Right lung (tissue), 10 donors: ENCODE measurements at places on chromosomes 7 and 10. TPM values are rescaled to one million over a fixed set of nuclear protein-coding genes. Genes with fewer than 3 reads are reported as not detected.

DNA sequence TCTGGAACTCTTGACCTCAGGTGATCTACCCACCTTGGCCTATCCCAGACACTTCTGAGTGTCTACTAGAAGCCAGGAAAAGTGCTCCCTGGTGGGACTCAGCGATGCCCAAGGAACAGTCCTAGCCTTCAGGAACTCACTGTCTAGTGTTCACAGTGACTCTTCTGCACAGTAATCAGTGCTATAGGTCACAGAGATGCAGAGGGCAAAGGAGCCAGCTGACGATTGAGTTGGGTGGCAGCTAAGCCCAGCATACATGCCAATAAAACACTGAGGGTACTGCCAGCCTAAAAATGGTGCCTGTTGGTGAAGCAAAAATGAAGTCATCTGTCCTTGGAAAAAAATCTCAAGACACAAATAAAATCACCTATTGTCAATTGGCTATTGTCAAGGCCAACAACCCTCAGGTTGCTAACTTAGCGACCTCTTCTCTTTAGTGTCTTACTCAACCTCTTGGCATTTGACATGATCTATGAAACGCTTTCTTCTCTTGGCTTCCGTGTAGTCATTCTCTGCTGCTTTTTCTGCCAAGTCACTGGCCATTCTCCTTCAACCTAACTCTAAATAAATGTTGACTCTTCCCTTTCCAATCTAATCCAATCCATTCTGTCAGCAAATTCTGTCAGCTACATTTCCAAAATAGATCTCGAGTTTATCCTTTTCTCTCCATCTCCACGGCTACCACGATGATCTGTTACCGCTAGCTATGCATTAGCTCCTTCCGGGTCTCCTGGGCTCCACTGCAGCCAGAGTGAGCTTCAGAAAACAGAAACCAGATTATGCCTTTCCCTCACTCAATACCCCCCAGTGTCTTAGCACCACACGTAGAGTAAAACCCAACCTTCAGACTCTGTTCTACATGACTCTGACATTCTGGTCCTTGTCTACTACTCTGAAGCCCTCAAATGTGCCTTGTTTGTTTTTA is 99.2 kb downstream of the ATXN7L1 start:
- DNase-seq = no peak

DNA sequence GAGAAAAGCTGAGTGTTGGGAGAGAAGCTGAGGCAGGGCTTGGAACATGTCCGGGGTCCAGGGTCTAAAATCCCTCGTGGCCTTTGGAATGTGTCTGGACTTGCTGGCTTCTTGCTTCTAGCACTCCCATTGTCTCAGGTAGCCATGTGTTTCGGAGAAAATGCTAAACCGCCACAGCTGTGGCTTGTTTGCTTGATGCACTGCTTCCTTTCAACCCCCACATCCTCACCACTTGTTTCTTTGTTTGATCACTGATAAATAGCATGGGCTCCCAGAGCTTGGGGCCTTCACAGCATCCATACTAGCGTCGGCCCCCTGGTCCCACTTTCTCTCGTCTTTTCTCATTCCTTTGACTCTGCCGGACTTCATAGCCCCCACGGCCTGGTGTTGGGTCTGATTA is 102.7 kb downstream of the ANKRD26 start:
- DNase-seq = no peak

- peak; percentile 31 for DNase-seq
Observed at GRCh38 chr7:115476671-115477181, 553.8 kb downstream of the TFEC start.

DNA sequence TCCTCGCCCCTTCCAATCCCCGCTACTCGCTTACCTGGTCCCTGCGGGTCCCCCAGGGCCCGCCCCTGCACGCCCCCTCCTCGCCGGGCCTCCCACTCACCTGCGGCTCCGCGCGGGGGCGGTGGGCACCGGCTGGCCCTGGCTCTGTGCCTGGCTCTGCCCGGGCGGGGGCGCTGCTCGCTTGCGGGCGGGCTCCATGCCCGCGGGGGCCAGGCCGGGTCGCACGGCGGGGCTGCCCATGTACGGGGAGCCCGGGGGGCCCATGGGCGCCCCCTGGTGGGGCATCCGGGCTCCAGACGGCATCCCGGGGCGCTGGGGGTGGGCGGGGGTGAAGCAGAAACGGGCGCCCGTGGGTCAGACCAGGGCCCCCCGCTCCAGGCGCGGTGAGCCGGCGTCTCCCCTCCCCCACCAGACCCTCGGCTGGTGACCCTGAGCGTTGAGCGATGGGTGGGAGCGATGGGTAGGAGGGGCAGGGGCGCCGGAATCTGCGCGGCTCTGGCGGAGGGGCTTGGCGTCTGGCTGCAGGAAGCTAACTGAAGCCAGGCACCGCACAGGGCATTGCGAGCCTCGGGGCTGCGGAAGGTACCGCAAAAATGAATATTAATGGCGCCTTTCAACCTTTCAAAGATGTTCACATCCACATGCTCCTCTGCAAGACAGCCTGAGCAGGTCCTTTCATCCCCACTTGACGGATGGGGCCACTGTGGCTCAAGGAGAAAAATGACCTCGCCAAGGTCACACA is 3.0 kb downstream of the SMARCD3 start:
- no peak for DNase-seq

ADAP1 gene
- 9.4 TPM for polyA plus RNA-seq

- DNase-seq = no peak
Observed at GRCh38 chr7:116224492-116225098, 14.3 kb downstream of the TES start.

DNA sequence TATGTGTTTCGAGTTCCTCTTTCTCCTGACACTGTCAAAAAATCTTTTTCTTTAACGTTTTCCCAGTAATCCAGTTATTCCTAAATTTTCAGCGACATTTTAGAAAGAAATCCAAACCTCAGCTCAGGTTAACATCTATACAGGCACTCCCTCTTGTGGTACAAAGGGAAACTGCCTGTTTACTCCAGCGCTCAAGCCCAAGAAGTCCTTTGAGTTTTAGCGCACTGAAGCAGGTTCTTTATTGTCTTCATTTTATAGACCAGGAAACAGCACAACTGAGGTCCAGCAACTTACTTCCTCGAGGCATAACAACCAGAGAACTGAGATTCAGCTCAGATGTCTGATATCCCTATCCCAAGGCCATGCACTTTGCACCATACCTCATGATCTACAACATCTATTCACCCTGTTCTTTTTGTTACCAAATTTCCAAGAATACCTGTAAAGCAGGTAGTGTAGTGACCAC is 287.2 kb upstream of the MKLN1 start:
- DNase-seq = peak; percentile 30
